ENCODE measurements at places on chromosomes 5 and 9.

GRCh38 chr5:35041261-35041660 is 6.5 kb downstream of the AGXT2 start:
- peak; percentile 60 for DNase-seq

DNA sequence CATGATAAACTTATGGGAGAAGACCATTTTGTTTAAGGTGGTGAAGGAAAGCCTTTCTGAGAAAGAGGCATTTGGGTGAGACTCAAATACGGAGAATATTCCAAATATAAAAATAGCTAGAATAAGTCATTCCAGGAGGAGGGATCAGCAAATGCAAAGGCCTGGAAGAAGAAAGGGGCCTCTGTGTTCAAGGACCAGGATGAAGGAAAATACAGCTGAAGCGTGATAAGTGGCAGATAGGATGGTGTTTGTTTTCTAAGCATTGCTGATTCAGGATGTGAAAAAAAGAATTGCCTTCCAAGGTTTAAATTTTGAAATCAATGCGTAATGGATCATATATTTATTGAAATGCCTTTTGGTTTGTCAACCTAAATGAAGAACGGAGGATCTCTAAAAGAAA is 59.4 kb upstream of the CAST start:
- no peak for DNase-seq

GRCh38 chr5:138632900-138633489 is 57.8 kb upstream of the HSPA9 start:
- DNase-seq: peak; percentile 68

GRCh38 chr5:132227485-132228240 is at the start of gene P4HA2:
Gene P4HA2 (minus strand): TSS chr5:132227853. CDS start chr5:132218626, 9,227 bp downstream.
- DNase-seq: peak; percentile 82

DNA sequence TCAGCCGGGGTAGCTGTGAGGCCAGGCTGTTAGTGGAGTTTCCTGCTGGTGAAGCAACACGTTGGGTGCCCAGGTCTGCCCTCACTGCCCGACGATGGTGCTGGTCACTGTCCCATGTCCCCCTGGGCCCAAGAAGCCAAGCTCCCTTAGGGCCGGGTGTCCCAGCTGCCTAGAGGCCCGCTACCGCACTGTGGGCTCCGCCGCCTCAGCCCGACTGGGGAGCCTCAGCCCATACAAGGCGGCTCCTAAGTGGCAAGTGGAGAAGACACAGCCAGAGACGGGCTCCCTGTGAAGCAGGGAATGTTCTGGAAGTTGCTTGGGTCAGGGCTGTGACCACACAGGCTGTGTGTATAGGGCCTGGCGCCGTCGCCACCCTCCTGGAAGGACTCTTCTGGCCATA is 96.9 kb downstream of the RXRA start:
- DNase-seq: no peak

DNA sequence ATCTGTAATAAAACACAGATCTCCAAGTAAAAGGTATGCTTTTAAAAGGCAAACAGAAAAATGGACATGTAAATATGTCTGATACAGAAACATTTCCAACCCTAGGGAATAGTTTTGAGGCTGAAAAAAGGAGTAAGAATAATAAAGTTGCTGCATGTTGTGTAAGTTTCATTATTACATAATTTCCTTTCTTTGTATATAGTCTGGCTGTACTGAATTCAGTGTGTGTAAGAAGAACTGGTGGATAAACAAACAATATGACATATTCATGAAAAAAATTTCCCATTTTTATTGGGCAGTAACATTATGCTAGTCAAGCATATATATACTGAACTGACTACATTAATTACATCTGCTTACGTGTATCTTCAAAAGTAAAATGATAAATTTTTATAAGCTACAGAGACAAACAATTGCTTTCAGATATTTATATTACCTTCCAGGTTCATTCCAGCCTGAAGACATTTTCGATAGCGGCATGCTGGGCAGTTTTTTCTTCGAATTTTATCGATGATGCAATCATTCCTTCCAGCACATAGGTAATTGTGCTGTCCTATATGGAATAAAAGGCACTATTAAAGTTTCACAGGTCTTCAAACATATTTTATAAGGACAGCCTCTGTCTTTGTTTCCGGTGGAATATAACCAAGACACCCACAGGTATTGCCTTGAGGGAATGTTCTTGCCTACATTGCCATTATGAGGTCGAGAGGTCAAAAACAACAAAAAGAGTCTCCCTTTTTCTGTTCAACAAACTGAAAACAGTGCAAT is 93.6 kb downstream of the NR3C1 start:
- no peak for DNase-seq

DNA sequence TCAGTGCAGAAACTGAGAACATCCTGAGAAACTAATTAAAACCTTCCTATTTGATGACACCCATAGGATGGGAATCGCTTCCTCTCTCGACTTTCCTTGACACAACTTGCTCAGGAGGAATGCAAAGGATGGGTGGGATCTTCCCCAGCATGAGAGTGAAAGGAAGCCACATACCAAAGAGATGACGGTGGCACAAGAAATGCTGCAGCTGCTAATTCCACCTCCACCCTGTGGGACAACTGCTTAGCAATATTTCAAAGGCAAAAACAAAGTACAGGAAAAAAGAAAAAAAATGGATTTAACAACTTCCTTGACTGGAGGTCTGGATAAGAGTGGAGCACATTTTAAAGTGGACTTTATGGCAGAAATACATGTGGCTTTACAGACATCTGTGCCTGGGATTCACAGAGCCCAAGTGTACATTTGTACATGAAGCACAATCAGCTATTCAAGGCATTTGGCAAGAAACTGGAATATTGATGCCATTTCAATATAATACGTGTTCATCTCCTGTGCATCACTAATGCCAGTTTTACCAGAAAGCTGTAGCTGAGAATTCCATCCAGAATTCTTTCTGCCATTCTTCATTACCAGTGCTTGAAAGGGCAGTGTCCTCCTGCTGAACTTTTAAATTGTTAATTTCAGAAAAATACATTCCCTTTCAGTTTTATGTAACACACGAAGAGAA is 359.2 kb upstream of the ACTBL2 start:
- peak; percentile 74 for DNase-seq

DNA sequence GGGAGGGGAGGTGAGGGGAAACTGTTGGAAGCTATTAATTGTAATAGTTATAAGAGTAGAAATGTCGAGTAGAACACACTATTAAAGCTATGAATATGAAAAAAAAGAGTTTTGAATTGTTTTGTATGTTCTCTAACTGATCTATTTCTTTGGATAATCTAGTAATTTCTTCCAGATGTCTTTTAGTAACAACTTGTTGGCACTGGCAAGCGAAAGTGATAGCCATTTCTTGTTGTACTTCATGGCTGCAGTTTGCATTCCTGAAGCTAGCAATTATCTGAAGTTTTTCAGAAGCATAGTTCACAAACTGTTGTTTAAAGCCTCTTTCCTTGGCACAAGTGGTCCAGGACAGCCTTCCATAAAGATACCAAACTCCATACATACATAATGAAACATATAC is 49.4 kb upstream of the SPATA31C2 start:
- no peak for DNase-seq

GRCh38 chr9:109872901-109873300 is 92.9 kb downstream of the PALM2AKAP2 start:
- no peak for DNase-seq

GRCh38 chr9:117926031-117926658 is 221.9 kb downstream of the TLR4 start:
- no peak for DNase-seq

- DNase-seq: no peak
Measured at GRCh38 chr9:92887880-92888338, 10.1 kb upstream of the ZNF484 start.

GRCh38 chr9:36142510-36143244 is 6.1 kb downstream of the GLIPR2 start:
- DNase-seq: no peak

GRCh38 chr9:26742828-26743476 is 149.7 kb downstream of the CAAP1 start:
- no peak for DNase-seq

DNA sequence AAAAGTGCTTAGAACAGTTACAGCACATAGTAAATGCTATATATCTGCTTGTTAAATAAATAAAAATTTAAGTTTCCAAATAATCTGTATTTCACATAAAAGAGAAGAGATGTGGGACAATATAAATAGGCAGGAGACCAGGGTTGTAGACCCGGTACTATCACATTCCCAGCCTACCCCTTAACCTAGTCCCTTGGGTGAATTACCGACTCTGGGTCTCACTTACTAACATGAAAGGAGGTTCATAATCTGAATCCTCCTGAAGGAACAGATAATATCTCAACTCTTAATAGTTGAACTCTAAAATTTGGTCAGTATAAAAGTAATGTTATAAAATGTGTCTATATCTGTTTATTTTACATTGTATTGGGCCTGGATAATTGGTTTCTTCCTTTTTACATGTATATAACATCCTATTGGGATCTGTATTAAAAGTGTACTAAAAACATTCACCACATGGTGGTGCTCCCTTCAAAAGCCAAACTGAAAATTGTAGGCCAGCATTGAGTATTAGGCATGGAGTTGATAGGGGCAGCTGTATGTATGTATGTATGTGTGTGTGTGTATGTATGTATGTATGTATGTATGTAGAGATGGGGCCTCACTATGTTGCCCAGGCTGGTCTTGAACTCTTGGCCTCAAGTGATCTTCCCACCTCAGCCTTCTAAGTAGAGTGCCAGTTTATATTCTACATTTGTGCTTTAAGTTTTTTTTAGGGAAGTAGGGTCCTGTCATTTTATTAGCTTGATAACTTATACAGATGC is 64.2 kb upstream of the ABL1 start:
- peak; percentile 80 for DNase-seq

- no peak for DNase-seq
Measured at GRCh38 chr9:19410594-19410993, 1.8 kb downstream of the ACER2 start.

DNA sequence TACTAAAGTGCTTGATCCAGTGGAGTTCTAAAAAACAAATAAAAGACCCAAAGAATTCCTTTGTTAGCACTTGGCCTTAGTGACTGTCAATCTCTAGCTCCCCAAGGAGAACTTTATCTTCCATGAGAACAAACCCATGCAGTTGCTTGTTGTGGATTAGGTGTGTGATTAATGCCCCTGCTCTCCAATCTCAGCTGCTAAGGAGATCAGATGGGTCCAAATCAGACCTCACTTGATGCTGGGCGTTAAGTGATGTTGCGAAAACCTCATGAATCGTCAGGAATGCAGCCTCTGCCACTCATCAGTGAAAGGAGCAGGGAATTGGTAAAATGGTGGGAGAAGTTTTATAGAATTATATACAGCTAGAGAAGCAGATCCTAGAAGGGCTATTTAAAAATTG is 133.7 kb downstream of the DMAC1 start:
- DNase-seq: no peak

- no peak for DNase-seq
Measured at GRCh38 chr5:172129256-172129910, 58.6 kb downstream of the STK10 start.

DNA sequence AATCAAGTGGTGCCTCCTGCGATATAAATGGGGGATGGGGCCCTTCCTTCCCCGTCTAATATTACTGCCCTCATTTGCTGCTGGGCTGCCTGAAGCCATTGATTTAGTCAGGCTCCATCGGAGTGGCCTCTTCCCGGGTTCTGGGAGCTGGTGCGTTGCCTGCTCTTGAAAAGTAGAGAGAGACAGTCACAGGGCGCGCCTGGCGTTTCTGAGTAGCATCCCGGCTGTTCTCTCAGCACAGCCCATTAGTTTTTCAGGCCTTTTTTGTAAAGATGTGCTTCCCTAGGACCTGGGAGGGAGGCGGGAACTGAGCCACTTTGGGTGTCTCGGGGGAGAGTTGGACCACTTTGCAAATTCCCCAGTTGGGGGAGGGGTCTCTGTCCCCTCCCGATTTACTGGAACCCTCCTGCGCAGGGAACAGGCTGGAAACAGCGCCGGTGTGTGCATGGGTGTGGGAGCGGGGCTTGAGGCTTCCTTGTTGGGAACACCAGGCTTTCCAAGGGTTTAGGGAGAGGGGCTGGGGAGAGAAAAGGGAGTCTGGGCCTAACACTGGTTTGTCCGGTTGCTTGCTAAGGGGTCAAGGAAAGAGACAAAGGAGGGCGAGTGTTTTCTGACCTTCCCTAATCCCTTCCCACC is 4.7 kb downstream of the PRDM6 start:
- no peak for DNase-seq

DNA sequence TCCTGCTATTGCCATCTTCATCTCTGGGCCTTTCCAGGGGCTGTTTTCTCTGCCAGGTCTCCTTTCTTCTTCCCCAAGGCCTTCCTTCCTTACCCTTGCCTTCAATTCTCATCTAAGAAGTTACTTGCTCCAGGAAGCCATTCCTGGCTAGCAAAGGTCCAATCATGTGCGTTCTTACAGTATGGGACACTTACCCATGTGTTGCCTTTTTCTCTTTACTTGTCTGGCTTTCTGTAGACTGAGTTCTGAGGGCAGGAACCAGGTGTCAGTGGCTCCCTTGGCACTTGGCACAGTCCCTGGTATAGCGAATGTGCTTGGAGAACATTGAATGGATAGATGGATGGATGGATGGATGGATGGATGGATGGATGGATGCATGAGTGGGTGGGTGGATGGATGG is 10.2 kb downstream of the FOXI1 start:
- no peak for DNase-seq

GRCh38 chr5:124408738-124409453 is 337.5 kb downstream of the ZNF608 start:
- no peak for DNase-seq

- no peak for DNase-seq
Measured at GRCh38 chr5:74621492-74621891, 19.0 kb downstream of the ENC1 start.

GRCh38 chr9:15136646-15137045 is 170.4 kb downstream of the TTC39B start:
- no peak for DNase-seq

DNA sequence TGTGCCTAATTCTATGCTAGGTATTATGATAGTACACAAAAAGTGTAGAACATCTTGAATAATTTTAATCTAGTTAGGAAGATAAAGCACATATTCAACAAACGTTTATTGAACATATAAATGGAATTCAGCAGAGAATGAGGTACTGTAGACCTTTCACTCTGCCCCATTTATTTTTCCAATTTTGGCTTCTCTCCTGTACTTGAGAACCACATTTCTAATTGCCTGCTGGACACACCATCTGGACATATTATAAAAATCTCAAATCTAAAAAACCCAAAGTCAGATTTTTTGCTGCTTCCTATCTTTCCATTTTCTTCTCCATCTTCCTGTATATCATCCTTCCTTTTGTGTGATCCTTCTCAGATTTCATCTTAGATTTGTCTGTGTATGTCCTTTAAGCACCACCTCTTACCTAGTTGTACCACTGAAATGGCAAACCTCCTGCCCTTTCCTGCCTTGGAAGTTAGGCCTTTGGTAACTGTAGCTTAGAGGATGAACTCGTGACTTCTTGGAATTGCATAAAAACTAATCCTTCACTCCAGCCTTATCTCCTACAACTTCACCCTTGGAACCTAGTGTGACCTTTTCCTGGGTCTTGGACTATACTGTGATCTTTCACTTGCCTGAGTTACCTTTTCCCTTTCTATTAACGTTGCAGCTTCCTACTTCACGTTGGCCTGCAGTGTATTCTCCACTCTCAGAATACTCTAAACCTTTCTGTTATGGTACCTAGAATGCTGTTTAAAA is 8.8 kb downstream of the SLC26A2 start:
- no peak for DNase-seq

- no peak for DNase-seq
Measured at GRCh38 chr5:135204151-135204600, 170.1 kb upstream of the PITX1 start.

All from muscle of arm (tissue), 14 donors.